ENCODE measurements at places on chromosomes 5 and 9.

DNA sequence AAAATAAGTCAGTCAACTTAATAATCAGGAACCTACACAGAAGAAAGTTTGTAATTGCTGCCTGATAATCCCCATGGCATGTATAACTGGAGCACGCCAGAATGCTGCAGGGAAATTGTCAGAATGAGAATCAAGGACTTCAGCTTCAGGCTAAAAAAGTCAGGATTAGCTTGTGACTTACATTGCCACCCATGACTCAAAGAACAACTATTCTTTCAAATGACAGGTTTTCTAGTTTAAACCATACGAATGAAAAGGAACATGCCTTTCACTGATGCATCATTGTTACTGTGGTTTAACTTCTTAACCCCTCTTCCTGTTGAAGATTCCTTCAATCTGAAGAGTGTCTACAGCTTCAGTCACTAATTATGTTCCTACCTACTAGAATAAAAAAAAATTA, 112.4 kb downstream of the ISL1 start:
- DNase-seq = no peak

GRCh38 chr5:59732806-59733205, 160.7 kb downstream of the PDE4D start:
- no peak for DNase-seq

GRCh38 chr5:112846556-112846955, 14.5 kb upstream of the SRP19 start:
- no peak for DNase-seq

- DNase-seq = no peak
Observed at GRCh38 chr5:50694027-50694590, 27.7 kb downstream of the PARP8 start.

DNA sequence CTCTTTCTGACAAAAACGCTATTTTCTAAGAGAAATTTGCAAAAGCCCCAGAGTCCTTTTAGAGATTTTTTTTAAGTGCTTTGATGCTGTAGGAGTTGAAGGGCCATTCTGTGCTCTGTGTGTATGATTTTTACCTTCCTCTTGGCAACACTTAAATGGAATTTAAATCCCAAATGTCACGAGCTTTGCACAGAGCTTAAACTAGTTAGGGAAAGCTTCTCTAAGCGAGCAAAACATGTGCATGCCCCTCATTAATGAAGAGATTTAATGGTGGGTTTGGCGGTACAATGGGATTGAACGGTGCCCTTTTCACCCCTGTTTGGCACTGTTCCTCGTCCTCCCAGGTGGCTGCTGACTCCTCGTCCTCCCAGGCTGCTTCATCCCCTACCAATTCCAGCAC, 220.7 kb downstream of the DRD1 start:
- no peak for DNase-seq
